Activated naive CD4-positive, alpha-beta T cell (primary cell): ENCODE measurements at places on chromosomes 4 and X.

GRCh38 chr4:3233391-3234071 lies 15.4 kb upstream of the MSANTD1 start:
- DNase-seq = no peak

- DNase-seq = no peak
Observed at GRCh38 chrX:115232933-115233496, 881 bp downstream of the LRCH2 start.

GRCh38 chrX:118459494-118459893 lies 36.1 kb upstream of the DOCK11 start:
- no peak for DNase-seq

DNA sequence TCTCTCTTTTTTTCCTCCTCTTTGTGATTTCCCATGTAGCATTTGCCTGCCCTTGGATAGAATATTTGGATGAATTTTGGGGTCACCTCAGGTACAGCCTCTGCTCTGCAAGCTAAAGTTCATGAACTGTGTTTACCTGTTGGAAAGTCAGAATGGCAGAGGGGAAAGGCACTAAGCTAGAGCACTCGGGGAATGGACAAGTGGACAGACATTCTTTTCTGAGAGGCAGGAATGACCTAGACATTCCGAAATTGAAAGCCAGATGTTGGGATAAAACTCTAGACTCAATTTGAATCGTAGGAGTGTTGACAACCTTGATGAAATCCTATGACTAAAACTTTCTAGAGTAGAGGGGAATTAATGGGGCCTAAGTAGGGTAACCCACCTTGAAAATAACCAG lies 56.1 kb downstream of the LUZP4 start:
- no peak for DNase-seq

DNA sequence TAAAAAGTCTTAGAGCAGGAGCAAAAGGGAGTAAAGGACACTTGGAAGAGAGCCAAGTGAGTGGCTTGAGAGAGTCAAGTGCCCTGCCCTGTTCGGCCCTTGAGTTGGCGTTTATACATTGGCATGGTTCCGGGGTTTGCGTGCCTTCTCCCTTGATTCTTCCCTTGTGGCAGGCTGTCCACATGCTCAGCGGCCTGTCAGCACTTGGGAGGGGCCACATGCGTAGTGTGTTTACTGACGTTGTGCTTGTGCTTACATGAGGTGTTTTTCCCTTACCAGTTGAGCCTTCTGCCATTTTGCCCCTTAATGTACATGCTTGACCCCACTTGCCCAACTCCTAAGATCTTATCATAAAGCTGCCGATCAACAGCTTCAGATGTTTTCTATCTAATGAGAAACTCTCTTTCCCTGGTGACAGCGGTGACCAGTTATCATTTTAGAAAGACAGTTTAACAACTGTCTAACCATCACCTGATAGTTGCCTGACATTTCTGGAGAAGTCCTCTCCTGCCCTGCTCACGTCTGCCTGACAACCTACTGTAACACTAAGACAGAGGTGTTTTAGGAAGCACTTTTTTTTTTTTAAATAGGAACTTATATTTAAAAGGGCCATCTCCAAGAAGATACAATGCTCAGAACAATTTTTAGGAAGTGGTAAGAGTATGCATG lies 49.5 kb upstream of the GC start:
- no peak for DNase-seq

GRCh38 chr4:37748485-37748884 lies 62.3 kb upstream of the RELL1 start:
- DNase-seq = no peak

DNA sequence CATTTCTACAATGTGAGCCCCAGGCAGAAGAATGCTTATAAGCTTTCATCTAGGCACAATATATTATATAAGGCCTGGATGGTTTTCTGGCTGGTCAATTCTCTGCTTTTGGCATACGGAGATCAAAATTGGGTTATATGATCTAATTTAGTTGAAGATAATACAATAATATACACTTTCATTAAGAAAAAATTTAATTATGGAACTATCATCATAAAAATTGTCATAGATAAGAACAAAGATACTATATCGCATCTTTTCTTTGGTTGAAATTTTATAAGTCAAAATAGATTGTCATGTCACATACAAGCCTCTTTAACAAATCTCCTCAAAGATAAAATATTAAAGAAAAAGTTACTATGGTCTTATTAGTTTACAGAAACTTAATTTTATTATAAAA lies 17.1 kb downstream of the DMD start:
- DNase-seq = no peak

DNA sequence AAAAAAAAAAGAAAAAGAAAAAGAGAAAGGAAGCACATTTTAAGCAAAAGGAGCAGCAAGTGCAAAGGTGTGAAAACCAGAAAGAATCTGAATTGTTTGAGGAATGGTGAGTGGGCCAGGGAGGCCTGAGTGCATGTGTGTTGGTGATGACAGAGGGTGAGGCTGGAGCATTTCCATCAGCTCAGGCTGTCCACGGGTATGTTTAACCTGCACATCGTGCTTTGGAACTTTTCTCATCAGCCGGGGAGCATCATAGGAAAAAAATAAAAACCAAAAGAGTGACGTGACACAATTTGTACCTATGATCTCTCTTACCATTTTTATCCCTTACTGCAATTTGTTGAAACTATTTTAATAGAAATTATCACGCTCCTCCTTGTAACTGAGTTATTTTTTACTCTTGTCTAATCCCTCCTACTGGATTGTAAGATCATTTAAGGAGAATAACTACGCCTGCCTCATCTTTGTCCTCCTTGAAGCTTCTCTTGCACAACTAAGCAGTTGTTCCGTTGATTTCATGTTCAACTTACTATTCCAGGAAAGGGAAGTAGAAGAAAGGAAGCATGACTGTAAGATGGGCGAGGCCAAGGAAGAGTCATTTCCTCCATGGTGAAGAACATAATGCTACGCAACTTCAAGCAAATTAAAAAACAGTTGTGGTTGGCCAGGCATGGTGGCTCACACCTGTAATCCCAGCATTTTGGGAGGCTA lies 7.0 kb downstream of the PALLD start:
- DNase-seq = no peak

GRCh38 chr4:10554121-10554520 lies 96.9 kb upstream of the ZNF518B start:
- no peak for DNase-seq

GRCh38 chr4:87005690-87006425 lies 71.0 kb downstream of the AFF1 start:
- no peak for DNase-seq

DNA sequence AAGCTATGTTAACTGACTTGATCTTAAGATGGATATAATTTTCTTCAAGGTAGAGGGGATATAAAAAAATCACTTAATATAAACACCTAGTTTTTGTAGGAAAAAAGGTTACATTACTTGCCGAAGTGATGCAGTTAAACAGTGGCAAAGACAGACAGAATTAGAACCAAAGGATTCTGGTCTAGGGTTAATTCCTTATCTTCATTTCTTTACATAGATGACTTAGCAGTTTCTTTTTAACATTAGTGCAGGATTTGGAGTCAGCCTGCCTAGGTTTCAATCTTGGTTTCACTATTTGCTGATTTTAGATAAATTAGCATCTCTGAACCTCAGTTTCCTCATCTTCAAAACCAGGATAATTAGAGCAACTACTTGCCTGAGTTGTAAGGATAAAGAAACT lies 14.3 kb downstream of the ZAR1 start:
- no peak for DNase-seq

DNA sequence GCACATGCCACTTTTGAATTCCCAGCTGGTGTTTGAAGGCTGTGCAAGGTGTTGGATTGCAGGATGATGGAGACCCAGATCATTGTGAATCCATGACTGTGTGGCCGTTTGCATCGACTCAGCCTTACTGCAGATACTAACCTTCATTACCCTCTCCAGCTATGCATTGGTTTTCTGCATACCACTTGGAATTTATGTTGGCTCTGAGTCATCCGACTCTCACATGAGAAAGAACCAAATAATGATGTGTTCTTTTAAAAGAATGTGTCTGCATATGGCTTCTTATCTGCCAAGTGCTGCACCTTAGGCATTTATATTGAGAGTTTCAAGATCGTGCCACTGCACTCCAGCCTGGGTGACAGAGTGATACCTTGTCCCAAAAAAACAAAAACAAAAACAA lies 106.7 kb upstream of the PRKX start:
- DNase-seq = no peak

DNA sequence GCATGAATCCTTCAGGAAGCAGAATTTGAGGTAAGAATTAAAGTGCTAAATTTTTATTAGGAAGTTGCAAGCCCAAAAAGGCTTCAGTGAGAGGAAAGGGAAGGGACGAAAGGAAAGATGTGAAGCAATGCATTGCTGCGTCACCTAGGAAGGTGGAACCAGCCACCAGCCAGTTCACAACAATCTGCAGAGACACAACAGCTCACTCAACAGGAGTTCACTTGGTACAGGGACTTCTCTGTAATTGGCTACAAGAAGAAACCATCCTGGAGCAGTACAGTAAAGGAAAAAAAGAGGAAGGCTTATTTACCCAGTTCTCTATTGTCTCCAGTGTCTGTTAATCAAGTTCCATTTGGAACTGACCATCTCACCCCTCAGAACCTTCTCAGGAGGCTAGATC lies 157.6 kb downstream of the HNRNPD start:
- no peak for DNase-seq

GRCh38 chrX:150527108-150527507 lies 41.3 kb upstream of the MTM1 start:
- DNase-seq = no peak

GRCh38 chr4:115201042-115201330 lies 87.6 kb upstream of the NDST4 start:
- DNase-seq = no peak

DNA sequence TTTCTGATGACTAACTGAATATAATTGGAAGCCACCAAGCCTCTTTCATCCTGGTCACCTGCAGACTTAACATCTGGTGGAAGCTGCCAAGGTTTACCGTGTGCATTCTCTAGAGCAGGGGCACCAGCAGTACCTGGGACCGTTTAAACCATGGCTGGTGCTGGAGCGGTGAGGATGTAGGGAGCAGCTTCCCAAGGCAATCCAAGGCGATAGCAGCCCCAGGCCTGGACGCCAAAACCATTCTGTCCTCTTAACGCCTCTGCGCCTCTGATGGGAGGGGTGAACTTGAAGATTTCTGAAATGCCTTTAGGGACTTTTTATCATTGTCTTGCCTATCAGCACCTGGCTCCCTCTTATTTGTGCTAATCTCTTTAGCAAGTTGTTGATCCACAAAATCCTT lies 37.3 kb upstream of the SPANXN2 start:
- DNase-seq = no peak

GRCh38 chr4:79611026-79611425 lies 203.0 kb upstream of the GK2 start:
- DNase-seq = no peak

- DNase-seq = no peak
Observed at GRCh38 chrX:53563324-53563723, 123.2 kb downstream of the HUWE1 start.

- no peak for DNase-seq
Observed at GRCh38 chrX:106730401-106730800, 3.9 kb downstream of the RNF128 start.

- no peak for DNase-seq
Observed at GRCh38 chr4:124295413-124295812, 417.1 kb downstream of the ANKRD50 start.

GRCh38 chr4:144578681-144579080 lies 67.3 kb upstream of the HHIP start:
- DNase-seq = no peak

- DNase-seq = no peak
Observed at GRCh38 chr4:136800248-136800647, 732.0 kb downstream of the PCDH18 start.

GRCh38 chr4:90958256-90958895 lies 831.2 kb downstream of the CCSER1 start:
- DNase-seq = no peak

GRCh38 chr4:85420831-85421230 lies 54.1 kb upstream of the ARHGAP24 start:
- DNase-seq = no peak

- peak; percentile 3 for DNase-seq
Observed at GRCh38 chrX:69093960-69094871, 71.0 kb downstream of the PJA1 start.

- DNase-seq = no peak
Observed at GRCh38 chr4:166460769-166461550, 587.9 kb downstream of the TLL1 start.

DNA sequence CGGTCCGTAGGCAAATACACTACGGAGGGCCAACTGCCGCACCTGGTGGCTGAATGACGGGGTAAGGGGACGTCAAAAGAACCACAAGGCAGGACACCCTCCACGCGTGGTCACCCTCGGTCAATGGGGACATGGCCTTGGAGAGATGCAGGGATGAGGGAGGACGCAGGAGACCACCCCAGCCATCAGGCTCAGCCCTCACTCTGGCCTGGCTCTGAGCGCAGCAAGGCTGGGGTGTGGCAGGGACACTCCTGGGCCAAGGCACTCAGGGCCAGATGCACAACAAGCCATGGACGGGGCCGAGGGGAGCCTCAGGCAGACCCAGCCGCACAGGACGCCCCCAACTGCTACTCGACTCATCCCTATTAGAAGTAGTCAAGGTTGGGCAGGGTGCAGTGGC lies 36.5 kb downstream of the GAK start:
- no peak for DNase-seq

DNA sequence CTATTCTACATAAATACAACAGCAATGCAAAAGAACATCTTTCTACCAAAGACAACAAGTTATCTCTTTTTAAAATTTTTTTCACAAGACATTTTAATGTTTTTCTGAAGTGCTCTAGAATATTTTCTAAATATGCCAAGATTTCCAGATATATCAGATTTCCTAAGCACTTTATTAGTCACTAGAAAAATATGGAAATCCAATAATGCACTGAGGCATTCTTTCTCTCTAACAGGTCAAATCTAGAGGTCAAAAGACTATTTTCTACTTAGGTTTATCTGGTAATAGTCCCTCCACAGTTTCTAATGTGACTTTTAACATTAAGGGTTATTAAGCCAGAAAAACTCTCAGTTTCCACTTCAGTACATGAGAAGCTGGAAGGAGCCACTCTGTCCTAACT lies 1041.2 kb upstream of the INTU start:
- no peak for DNase-seq

GRCh38 chr4:37721995-37722638 lies 35.9 kb upstream of the RELL1 start:
- DNase-seq = no peak
